ENCODE measurements at places on chromosomes 6 and 20.

DNA sequence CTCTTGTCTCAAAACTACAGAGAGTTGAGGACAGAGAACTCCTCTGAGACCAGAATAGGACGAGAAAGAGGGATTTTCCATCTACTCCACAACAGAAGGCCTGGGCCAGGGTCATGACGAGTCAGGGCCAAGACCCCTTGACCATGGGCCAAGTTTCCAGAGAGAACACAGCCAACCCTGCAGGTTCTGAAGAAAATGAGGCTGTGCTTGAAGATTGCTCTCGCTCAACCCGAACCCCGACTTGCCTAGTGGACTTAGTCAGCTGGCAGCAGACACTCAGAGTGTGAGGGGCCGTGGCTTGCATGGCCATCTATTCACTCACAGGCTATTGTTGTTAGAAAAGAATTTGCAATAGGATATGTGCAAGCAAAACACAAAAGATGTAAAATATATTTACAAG lies 54.5 kb downstream of the TMEM242 start:
- no peak for DNase-seq

- no peak for DNase-seq
Observed at GRCh38 chr6:131558922-131559321, 14.1 kb upstream of the ARG1 start.

GRCh38 chr6:90497411-90497810 lies 89.5 kb downstream of the MAP3K7 start:
- DNase-seq: no peak

DNA sequence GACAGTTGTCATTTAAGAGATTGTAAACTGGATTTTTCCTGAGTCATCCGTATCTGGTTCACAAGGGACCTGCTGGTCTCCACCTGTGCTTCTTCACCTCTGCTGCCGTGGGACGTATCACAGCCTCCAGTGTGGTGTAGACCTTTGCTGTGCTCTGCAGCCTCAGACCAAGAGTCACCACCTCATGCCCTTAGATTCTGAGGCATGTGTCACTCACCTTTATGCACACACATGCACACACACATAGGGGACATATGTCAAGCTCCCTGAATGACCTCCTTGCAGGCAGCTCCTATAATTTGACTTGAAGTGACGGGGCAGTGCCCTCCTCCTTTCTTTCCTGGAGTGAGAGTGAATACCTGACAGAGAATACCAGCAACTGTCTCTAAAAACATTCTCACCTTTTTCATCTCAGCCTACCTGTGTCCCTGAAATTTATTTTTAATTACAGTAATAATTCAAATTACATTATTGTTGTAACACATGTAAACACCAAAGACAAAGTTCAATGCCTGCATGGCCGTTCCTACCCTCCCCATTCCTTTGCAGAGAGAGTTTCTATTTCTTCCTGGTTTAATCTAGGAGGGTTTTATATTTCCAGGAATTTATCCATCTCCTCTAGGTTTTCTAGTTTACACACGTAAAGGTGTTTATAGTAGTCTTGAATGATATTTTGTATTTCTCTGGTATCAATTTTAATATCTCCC lies 3.5 kb downstream of the SLC17A4 start:
- DNase-seq: no peak

GRCh38 chr6:135030056-135030473 lies 24.6 kb downstream of the HBS1L start:
- no peak for DNase-seq

GRCh38 chr6:15184441-15184861 lies 61.4 kb upstream of the JARID2 start:
- DNase-seq: no peak

DNA sequence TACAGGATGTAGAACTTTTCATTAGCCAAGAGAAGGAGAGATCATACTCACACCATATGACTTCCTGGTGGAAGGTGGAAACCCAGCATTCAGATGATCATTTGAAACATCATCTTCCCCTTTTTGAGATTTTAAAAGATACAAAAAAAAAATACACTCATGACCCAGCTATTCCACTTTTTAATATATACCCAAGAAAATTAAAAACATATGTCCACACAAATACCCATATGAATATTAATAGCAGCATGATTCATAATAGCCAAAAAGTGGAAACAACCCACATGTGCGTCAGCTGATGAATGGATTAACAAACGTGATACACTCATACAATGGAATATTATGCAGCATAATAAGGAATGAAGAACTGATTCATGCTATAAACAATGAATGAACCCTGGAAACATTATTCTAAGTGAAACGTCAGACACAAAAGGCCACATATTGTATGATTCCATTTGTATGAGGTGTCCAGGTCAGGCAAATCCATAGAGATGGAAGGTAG lies 130.0 kb upstream of the SGK1 start:
- DNase-seq: peak; percentile 90

DNA sequence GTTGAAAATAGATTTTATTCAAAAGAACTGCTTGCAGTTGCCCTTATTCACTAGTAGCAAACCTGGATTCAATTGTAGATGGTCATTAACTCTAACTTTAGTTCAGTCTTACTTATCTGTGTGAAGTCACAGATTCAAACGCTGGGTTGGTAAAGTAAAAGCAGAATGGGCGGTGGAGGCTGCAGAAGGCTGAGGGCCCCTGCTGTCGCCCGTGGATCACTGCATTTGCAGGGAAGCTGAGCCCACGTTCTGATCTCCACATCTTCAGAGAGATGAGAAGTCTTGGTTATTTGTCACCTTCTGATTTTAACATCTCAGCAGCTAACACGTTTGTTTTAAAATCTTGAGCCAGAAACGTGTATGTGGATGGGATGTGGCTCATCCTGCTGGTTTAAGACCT lies 75.1 kb downstream of the SNX9 start:
- no peak for DNase-seq

- DNase-seq: no peak
Observed at GRCh38 chr20:6212903-6213302, 90.1 kb upstream of the FERMT1 start.

GRCh38 chr6:26322645-26323482 lies 42.1 kb upstream of the BTN3A2 start:
- peak; percentile 88 for DNase-seq

GRCh38 chr6:4270776-4271175 lies 135.4 kb upstream of the ECI2 start:
- DNase-seq: no peak

DNA sequence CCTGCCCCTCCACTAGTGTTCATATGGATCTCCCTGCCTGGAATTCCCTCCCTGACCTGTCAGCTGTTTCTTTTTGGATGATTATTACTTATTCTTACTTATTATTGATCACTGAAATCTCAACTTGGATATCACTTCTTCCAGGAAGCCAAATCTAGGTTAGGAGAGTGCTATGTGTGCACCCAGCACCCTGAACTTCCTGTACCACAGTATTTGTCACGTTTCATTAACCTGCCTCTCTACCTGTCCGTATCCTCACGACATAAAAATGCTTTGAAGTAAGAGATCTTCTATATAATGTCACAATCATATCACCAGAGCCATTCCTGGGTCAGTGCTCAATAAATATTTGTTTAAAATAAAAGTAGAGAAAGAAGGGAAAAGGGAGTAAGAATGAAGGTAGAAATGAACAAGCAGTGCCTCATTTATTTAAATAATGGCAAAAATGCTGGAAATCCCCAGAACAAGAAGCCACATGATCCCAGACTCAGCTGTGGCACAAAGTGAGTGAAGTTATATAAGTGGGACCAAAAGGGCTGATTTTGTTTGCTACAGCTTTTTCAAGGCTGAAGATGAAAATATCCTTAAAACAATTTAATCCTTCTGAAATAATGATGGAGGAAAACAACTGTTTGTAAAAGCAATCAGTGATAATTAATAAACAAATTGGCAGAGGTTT lies 88.0 kb upstream of the MANEA start:
- DNase-seq: no peak

GRCh38 chr20:37223053-37223452 lies 38.6 kb downstream of the GHRH start:
- DNase-seq: peak; percentile 96

- no peak for DNase-seq
Observed at GRCh38 chr6:16927205-16927604, 165.9 kb upstream of the ATXN1 start.

DNA sequence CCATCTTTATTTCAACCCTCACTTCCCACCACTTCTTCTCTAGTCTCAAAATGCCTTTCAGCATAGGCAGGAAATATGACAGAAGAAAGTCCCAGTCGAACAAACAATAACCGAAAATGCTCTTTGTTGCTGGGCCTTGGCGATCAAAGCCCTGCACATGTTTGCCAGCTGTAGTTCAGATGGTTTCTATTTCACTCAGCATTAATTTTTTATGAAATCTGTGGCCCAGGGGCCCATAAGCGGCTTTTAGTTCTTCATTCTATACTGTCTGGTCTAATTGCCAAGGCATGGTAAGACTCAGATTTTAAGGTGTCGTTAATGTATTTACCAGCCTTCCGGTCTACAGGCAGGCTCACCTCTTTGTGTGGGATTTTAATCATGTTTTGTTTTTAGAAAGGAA lies 10.9 kb upstream of the F13A1 start:
- peak; percentile 84 for DNase-seq

DNA sequence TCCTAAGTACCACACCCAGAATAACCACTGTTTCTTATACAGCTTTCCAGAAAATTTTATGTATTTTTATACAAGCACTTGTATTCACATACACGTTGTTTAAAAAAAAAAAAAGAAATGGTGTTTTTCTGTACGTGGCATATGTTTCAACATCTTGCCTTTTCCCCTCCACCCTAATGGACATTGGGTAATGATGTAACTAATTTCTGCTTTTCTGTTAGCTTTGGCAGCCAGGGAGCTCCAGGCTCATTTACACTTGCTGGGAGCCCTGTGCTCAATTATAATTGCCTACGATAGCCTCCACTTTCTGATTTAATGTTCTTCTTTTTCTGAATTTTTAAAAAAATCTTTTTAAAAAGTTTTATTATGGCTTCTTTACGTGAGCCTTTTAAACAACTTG lies 352.4 kb downstream of the UTRN start:
- DNase-seq: peak; percentile 78

GRCh38 chr6:72669324-72669723 lies 47.5 kb downstream of the KCNQ5 start:
- no peak for DNase-seq

- no peak for DNase-seq
Observed at GRCh38 chr20:24598346-24598745, 128.9 kb downstream of the SYNDIG1 start.

GRCh38 chr20:39105551-39105950 lies 143.4 kb downstream of the DHX35 start:
- no peak for DNase-seq

All from inflammatory macrophage treated with lipopolysaccharide for 4 hours (primary cell).